COLO829 (cell line): ENCODE measurements at places on chromosomes 6 and 20.

DNA sequence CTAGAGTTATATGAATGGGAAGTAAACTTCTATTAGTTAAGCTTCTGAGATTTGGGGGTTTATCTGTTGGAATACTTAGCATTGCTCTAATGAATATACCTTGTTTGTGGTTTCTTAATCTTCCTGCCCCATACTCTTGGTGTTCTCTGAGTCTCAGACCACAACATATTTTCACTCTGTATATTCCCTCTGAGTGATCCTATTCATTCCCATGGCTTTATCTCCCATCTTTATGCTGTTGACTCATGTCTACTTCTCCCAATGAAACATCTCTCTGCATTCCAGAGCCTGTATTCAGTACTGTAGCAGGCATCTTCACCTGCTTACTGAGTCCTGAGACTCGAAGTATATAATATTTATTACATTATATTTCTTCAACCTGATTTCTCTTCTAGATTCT lies 283.7 kb upstream of the MAP3K7 start:
- DNase-seq: peak; percentile 7

GRCh38 chr6:136613477-136613876 lies 63.3 kb upstream of the MAP7 start:
- DNase-seq: no peak

DNA sequence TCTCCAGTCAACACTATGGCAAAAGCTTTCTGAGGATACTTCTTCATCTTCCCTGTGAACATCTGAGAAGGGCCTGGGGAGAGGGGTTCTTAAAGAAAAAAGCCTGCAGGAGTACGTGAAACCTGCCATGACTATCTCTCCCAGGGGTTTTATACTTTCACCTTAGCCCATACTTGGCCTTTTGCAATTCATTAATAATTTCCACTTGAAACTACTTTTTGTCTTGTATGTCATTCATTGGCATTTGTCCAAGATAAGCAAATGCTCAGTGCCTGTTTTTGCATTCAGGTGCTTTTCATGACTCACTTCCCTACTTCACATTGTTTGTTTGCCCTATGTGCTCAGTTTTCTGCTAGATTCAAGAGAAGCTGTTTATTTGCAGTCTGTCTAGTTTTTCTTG lies 580.3 kb upstream of the GJE1 start:
- DNase-seq: no peak

DNA sequence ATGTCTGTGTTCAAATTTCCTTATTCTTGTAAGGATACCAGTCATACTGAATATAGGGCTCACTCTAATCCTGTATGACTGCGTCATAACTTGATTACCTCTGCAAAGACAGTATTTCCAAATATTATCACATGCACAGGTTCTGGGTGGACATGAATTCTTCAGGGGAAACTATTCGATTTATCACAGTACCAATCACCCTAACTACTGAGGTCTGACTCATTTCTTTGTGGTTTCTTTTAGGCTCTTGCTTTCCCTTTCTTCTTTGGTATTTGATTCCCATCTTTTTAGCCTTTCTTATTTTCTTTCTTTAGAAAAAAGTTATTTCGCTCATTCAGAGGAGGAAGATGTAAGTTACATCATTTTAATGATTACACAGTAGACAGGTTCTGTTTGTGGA lies 40.3 kb upstream of the TBX18 start:
- DNase-seq: no peak

DNA sequence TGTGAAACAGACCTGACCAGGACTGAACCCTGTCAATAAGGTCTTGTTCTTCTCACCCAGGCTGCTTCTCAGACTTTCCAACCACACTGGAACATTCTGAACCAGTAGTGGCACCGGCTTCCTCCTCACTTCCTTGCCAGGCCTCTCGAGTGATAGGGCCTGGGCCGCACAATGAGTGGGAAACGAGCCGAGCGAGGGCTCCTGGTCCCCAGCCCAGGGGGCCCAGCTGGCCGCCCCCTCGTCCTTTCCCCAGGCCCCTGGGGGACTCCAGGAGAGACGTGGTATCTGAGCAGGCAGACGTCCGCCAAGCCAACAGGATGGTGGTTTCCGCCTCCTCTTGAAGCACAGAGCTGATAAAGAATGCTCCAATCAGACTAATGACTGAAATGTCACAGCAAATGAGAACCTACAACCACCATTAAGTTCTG lies 117.9 kb downstream of the GMDS start:
- DNase-seq: no peak

DNA sequence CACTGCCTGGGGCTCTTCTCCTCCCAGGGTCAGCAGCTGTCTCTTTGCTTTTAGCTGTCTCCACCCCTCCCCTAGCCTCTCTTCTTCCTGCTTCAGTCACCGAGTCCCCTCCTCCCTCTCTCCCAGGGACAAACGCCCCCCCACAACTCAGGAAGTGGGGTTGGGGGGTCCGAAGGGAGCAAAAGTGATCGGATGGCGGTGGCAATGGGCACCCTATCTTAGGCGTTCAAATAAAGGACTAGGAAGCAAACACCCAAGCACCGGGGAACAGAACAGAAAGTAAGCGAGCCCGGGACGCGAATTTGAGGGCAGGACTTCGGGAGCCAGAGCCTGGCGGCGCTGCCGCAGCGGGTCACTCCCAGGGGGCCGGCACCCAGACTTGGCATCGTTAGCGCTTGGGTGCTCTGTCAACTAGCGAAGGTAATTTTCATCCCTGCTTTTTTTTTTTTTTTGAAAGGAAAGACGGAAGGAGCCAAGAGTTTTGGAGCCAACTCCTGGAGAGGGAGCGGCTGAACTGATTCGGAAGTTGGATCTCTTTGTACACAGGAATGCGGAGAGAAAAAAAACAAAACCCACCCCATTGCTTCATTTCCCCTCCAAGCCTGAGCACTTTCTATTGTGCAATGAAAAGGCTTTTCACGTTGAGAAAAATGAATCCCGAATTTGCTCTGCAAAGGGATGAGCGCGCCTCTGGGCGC lies 815 bp upstream of the ITPR3 start:
- DNase-seq: no peak

GRCh38 chr6:163608204-163608644 lies 193.7 kb downstream of the QKI start:
- no peak for DNase-seq

DNA sequence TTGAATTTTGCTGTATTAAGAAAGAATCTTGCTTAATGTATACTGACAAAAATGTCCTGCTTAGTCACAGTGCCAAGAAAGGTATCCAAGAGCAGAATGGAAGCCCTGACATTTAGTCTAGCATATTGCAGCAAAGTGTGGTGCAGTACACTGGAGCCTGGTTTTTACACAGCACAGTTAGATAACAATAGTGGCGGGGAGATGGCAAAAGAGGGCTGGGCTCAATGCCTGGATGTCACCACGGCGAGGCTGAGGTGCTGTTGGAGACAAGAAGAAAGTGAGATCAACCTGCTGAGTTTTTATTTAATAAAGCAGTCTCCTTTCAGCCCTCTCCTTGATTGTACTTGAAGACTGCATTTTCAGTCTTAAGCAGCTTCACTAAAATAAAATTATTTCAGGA lies 426.0 kb downstream of the LMBRD1 start:
- no peak for DNase-seq

DNA sequence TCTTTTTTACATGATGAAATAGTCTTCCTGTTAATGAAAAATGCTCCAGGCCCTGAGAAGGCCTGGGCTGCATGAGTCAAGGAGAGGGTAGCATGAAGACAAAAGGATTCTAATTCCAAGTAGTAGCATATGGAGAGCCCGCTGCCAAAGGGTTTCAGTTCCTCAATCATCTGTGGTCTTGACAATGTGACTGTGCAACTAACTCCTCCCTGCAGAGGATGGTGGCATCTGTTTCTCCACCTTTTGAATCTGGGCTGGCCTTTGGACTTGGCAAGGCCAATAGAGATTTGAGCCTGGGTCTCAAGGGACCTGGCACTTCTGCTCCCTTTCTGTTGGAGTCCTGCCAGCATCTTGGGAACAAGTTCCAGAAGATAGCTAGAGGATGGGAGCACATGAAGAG lies 35.1 kb upstream of the ANKEF1 start:
- no peak for DNase-seq

DNA sequence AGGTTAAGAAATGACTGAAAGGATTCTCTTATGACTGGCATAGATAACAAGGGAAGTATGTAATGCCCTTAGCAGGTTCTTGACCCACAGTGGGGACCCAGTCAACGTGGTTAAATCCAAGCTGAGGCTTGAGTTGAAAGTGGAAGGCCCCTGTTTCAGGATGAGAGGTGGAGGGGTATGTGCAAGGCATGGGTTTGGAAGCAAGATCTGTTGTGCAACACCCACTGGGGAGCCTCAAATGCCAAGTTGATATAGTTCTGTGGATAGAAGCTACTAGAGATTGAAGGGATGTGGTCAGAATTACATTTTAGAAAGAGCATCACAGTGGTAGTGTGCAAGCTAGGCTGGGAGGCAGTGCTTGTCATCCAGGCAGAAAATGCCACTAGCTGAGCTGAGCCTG lies 5.1 kb downstream of the PABPC1L start:
- DNase-seq: no peak

DNA sequence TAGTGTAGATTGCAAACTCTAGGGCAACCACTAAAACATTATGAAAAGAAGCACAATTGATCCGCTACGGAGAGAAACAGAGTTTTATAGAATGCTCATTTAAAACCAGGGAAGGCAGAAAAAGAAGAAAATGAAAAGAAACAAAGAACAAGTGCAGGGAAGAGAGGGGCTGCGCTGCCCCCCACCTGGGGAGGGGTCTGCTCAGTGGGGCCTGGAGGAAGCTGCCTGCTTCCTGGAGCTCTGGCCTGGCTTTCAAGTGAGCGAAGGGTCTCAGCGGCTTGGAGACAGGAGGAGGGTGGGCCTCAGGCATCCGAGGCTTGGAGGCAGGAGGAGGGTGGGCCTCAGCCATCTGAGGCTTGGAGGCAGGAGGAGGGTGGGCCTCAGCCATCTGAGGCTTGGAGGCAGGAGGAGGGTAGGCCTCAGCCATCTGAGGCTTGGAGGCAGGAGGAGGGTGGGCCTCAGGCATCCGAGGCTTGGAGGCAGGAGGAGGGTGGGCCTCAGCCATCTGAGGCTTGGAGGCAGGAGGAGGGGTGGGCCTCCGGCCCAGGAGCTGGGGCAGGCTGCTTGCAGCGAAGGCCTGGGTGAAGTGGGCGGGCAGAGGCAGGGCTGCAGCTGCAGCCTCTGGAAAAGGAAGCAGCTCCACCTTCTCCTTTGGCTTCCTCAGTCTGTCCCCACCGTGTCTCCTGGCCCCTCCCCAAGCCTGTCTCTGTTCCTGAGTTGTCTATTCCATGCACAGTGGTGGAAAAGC lies 406.3 kb downstream of the TAF4 start:
- no peak for DNase-seq

GRCh38 chr6:168159506-168159905 lies 80.5 kb upstream of the FRMD1 start:
- DNase-seq: no peak

DNA sequence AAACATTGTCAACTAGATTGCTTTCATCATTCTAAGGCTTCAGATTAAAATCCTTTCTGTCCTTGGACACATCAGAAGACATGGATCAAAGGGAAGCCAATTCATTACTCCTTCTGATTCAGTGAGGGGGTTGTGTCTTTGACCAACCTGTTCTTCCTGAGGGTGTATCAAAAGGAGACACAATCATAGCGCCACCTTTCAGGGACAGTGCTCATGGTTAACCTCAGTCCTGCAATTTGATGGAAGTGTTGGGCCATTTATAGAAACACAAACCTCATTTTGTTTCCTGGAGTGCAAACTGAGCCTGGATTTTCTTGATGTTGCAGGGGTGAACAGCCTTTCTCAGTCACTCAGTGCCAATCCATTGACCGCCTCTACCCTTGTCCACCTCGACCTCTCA lies 163.9 kb upstream of the SCGN start:
- DNase-seq: no peak

DNA sequence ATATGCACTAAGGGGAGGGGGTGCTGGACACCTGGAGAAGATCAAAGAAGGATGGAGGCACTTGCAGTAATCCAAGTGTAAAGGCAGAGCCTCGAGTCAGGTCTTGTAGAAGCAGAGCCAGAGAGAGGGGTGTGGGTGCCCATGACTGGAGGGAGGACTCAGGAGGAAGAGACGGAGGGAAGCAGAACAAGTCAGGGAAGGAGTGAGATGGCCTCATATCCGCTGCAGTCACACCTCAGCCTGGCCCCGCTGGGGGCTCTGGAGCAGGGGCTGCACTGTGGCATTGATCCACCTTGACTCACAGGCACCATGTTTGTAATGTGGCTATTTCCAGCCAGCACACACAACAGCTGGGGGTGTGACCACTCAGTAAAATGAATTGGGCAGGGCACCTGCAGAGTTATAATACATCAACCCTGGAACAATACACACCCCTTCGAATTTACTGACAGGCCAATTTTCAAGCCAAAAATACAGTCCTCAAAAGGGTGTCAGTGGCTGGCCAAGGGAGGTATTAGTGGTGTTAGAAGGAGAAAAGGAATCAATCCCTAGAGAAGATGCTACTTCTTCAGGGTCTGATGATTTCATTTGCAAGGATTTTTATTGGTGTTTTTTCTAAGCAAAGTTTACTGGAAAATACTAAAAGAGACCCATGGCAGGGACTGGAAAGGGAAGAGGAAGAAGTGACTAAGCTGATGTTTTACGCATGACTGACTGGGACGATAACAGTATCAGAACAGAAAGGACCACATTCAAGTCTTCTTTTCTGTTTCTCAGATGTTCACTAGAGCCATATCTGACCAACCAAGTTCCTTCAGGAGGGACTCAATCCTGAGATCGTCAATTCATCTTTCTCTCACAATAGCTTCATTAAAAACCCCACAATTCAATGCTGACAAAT lies 18.9 kb upstream of the NXT1 start:
- DNase-seq: no peak

DNA sequence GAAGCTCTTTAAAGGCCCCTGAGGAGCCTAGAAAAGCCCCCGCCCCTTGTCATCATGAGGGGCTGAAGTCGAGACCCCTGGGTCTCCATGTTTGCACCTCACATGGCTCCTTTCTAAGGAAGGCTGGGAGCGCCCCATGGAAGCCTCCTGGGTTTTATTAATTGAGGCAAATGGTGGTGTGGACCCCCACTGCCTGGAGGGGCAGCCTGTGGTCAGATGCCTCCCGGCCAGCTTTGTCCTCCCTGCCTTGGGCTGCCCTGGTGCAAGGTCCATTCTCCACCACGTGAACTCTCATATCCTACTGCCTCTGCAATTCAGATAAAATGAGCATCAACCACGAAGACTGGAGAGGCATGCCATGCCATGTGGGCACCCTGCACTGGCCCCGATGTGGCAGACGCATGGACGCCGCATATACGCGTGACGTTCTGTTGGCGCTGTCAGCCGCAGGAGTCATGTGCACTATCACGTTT lies 295.5 kb downstream of the TAF4 start:
- no peak for DNase-seq

- no peak for DNase-seq
Observed at GRCh38 chr20:53161473-53161872, 189.3 kb downstream of the TSHZ2 start.

- no peak for DNase-seq
Observed at GRCh38 chr6:139680819-139681218, 306.4 kb upstream of the CITED2 start.
